ENCODE measurements at places on chromosomes 6 and 20. TPM values are rescaled to one million over a fixed set of nuclear protein-coding genes. Genes with fewer than 3 reads are reported as not detected.

PNPLA1 gene
- not detected for total RNA-seq

RTN4IP1 gene
- 6.0 TPM for total RNA-seq

DEFB110 gene
- total RNA-seq: not detected

ENPP4 gene
- total RNA-seq: 0.93 TPM

MYH7B gene
- 0.04 TPM for total RNA-seq

HSD17B8 gene
- total RNA-seq: 28.1 TPM

LGSN gene
- total RNA-seq: not detected

PGK2 gene
- total RNA-seq: not detected

Measured in A375 (cell line).